Activated CD4-positive, alpha-beta T cell treated with anti-CD3 and anti-CD28 coated beads, Interleukin-2, amount 10 ng/mL, durations not matched to agents 24 days and 14 days (primary cell): ENCODE measurements at places on chromosomes 7 and 10.

GRCh38 chr10:12510501-12510941 lies 161.2 kb downstream of the CAMK1D start:
- no peak for DNase-seq

DNA sequence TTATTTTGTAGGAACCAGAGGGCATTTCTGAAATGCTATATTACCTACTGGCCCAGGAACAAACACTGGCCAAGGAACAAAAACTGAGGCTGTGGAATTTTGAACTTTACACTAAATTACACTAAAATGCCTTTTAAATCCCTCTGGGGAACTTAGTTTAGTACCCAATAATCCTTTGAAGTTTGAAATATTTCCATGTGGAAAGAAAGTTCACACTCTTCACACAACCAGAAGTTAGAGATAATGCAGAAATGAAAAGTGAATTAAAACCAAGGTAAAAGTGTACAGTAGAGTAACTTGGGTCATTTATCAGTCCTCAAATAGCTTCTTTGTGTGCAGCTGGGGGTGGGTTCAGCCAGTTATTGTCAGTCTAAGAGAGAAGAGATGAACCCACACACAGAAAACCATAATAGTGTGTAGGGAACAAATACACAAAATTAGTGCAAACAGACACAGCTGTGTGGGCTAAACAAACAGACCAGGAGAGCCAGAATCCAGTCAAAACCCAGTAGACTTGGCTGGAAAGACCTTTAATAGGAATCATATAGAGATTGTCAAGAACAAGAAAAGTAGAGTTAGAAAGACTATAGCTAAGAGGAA lies 46.5 kb upstream of the DGKI start:
- no peak for DNase-seq

- peak; percentile 41 for DNase-seq
These were observed 9.0 kb downstream of the SCART1 start for GRCh38 chr10:133462512-133463305.

DNA sequence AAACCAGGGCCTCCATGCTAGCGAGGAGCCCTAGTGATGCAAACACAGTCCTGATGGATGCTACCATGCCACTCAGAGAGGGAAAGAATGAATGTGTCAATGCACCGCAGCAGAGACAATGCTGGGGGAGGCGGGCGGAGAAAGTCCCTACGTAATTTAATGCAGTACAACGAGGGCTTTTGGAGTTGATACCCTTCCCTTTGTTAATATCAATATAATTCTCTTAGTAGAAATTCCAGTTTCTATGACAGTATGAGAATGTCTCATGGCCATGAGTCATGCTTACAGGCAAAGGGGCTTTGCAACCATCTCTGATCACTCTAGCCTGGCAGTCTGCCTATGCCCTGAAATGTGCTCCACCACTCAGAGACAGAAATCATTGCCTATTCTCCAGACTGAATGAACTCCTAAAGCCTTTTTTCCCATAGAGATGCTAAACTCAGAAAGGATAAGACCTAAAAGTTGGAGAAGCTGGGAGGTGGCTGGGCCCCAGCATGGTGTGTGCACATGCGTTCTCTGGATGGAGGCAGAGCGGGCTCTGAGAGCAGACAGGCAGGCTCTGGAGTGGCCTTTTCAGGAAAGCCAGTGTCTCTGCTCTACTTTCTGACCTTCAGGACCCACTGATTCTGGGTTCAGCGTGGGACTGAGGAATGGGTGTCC lies 20.3 kb upstream of the GIMAP2 start:
- DNase-seq: peak; percentile 72
